Activated T-cell treated with anti-CD3 and anti-CD28 coated beads for 24 hours (primary cell): ENCODE measurements at places on chromosomes 6 and 20.

GRCh38 chr6:30547454-30547853, 8.8 kb downstream of the GNL1 start:
- no peak for DNase-seq

- DNase-seq = no peak
Observed at GRCh38 chr6:79694623-79695343, 63.7 kb downstream of the SH3BGRL2 start.

DNA sequence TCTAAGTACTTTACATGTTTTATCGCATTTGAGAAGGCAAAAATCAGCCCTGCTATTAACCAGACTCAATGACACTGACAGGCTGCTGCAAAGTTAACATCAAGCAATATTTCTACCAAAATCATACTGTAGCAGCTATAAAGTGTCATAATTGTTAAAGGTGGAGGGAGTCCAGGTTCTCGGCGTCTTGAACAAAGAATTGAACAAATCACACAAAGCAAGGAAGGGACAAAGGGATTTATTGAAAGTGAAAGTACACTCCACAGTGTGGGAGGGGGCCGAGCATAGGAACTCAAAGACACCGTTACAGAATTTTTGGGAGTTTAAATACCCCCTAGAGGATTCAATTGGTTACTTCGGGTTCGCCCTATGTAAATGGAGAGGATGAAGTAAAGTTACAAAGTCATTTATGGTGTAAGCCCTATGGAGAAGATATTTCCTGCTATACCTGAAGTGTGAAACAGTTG, 12.9 kb upstream of the ZNF391 start:
- no peak for DNase-seq

DNA sequence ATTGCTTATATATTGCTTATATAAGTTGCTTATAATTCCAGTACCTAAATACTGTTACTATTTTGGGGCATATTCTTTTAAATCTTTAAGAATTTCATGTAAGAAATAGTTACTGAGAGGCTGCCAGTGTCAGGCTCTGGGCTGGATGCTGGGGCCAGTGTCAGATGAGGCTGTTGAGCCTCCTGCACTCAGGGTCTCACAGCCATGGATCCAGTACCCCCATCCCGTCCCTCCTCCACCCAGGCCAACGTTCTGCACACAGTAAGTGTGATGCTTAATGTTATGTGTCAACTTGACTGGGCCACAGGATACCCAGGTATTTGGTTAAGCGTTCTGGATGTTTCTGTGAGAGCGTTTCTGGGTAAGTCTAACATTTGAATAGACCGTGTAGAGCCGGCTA, 119.5 kb upstream of the PMEPA1 start:
- no peak for DNase-seq

GRCh38 chr6:146472918-146473317, 70.7 kb upstream of the RAB32 start:
- no peak for DNase-seq

DNA sequence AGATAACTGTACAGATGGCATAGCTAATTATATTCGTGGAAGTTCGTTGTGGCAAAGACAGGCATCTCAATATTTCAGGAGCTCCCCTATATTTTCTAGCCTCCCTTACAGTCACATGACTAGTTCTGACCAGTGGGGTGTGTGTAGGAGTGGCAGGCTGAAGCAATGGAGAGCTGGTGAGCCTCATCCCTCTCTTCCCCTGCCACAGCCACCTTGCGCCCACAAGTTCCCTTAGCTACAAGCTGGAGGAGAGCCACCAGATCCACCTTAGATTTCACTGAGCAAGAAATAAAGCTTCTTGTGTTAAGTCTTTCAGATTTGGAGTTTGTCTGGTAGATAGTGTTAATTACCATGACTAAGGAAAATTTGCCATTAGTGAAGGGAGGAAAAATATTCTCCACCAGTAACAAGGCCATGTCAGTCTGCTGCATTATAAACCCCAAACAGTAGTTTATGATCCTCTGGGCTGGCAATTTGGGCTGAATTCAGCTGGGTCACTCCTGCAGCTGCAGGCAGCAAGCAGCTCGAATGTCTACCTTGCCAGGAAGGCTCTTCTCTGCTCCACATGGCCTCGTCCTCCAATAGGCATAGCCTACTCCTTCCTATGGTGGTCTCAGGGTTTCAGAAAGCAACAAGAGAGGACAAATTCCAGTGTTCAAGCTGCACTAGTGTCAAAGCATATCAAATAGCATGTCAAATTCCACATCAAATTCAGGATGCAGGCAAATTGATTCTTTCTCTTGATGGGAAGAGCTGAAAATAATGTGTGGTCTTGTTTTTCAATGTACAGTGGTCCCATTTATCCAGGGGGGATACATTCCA, 7.4 kb upstream of the RBCK1 start:
- no peak for DNase-seq

DNA sequence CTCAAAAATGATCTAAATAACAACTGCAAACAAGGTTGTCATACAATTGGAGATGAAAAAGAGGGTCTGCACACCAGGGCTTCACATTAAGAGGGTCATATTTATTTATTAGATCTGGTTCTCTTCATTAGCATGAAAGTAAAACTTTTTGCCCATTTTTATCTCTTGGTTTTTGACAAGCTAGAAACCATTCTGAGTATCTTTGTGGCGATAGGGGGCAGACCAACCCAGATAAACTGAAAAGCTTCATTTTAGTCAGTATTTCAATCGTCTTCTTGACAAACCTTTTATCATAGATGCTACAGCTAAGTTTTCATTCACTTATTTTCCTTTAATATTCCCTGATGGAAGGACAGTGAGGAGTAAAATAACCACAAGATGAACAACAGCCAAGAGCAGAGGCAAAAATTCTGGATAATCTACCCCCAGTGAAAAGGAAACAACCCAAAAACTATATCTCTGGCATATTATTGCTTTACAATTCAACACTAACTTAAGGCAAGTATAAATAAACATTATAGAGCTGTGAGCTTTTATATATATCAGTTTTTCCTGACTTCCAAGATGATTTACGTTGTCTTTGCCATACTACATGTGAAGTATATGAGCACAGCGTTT, 45.2 kb downstream of the THEMIS start:
- DNase-seq = peak; percentile 38

GRCh38 chr6:144493035-144493910, 208.1 kb downstream of the UTRN start:
- no peak for DNase-seq
